ENCODE measurements at places on chromosomes 4 and X.

- no peak for DNase-seq
Observed at GRCh38 chrX:139691493-139691842, 16.5 kb downstream of the MCF2 start.

DNA sequence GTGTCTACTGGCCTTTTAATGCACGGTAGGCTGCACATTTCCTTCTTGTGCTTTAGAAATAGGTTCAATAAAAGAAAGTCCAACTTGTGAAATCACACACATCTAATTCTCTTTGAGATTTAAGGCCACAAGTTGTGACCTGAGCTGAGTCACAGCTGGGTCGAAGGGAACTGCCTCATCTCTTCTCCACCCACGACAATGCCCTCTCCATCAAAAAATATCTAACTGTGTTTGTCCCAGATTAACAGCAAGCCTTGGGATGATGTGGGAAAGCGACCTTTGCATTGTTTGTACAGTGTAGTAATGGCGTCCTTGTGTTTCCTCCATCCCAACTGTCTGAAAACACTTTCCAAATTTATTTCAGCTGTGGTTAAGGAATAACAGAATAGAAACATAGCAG, 168.9 kb downstream of the AMELX start:
- no peak for DNase-seq

- DNase-seq = no peak
Observed at GRCh38 chr4:25585901-25586523, 69.6 kb upstream of the SLC34A2 start.

DNA sequence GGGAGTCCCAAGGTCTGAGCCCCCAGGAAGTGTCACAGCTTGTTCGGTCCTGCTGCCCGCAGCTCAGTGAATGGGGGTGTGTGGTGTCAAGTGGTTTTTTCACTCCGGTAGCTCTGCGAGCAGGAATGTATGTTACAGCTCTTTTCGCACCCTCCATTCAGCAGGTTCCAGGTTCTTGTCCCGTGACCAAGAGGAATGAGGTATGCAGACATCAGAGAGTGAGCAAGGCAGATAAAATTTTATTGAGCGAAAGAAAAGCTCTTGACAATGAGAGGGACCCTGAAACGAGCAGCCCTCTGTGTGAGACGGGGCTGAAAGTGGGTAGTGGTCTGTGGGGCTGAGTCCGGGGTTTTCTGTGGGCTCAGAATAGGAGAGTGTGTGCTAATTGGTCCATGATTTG, 31.5 kb downstream of the UCHL1 start:
- DNase-seq = no peak

DNA sequence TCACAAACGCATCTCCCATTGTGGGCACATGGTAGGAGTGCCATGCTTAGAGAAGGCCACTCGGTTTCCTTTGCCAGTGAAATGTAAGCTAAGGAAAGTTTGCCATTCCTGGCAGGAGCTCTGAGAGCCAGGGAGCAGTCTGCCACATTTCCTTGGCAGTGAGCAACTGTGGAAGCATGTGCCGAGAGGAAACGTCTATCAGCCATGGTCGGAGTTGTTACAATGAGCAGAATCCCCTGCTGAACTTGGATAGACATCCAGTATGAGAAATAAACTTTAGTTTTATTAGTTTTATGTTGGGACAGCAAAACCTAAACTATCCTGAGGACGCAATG, 51.1 kb downstream of the ENOPH1 start:
- no peak for DNase-seq

DNA sequence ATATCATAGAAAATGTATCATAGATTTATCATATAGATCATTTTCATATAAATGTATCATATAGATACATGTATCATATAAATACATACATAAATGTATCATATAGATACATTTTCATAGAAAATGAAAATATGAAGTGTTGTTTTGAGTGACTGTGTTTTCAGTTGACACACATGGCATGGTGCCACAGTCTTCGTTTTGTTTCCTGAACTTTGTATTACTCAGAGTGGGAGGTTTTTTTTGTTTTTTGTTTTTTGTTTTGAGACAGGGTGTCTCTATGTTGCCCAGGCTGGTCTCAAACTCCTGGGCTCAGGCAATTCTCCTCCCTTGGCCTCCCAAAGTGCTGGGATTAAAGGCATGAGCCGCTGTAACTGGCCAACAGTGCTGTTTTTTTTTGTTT, 3.9 kb downstream of the RBM10 start:
- no peak for DNase-seq

GRCh38 chrX:148960060-148960459, 459.6 kb downstream of the AFF2 start:
- DNase-seq = no peak

DNA sequence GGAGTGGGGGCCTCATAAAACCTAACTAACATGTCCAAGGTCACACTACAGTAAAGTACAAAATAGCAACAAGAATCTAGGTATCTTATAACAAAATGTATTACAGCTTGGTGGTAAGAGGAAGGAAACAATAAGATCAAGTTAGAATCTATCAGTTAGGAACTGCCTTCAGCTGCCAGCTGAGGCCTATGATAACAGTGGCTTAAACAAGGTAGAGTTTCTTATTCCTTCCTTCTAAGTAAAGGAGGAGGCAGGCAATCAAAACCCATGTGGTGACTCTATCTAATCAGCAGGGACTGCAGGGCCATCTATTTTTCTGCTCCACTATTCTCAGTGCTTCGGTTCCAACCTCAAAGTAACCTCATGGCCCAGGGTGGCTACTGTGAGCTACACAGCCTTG, 10.9 kb downstream of the SH3D19 start:
- DNase-seq = no peak

DNA sequence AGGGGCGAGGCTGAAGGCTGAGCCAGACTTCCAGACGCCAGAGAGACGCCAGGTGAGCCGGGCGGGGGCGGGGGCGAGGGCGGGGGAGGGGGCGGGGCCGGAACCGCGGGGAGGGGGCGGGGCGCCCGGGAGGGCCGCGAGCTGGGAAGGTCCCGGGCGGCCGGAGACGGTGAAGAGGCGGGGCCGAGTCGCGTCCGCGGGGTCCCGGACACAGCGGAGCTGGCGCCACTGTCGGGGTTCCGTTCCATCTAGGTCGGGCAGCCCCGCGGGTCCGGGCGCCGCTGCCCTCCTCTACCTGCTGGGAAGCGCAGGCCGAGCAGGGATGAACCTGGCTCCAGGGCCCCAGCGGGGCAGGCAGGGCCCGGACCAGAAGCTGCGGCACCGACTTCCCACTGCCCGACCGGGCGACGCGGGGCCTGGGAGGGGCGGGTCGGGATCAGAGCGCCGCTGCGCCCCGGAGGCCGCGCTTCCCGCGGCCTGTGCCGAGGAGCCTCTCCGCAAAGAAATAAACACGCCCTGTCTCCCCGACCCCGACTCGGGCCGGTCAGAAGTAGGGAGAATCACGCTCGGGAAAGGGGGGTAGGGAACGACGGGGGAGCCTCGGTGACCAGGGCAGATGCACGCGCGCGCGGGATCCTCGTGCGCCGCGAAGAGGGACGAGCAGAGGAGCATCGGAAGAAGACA, 10.6 kb downstream of the HMX1 start:
- DNase-seq = no peak

- DNase-seq = no peak
Observed at GRCh38 chr4:124564121-124564520, 148.4 kb downstream of the ANKRD50 start.

DNA sequence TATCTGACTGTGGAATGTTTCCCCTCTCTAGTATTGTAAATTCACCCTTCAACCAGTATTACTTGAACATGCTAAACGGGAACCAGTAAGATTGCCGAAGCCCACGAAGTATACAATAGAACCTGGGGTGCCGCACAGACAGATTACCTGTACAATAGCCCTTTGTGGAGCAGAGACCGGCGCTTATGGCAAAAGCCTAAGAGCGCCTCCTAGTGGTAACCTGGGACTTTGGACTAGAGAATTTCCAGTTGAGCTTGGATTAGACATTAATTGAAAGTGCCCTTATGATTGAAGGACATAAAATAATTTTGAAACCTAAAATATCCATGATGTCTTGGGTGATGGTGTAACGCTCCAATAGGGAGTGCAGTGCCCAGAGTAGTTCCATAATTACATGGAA, 14.1 kb downstream of the ZNF157 start:
- peak; percentile 2 for DNase-seq

GRCh38 chr4:17807446-17807845, 3.1 kb downstream of the DCAF16 start:
- DNase-seq = no peak

GRCh38 chrX:130716781-130717413, 186.1 kb downstream of the ENOX2 start:
- DNase-seq = no peak

DNA sequence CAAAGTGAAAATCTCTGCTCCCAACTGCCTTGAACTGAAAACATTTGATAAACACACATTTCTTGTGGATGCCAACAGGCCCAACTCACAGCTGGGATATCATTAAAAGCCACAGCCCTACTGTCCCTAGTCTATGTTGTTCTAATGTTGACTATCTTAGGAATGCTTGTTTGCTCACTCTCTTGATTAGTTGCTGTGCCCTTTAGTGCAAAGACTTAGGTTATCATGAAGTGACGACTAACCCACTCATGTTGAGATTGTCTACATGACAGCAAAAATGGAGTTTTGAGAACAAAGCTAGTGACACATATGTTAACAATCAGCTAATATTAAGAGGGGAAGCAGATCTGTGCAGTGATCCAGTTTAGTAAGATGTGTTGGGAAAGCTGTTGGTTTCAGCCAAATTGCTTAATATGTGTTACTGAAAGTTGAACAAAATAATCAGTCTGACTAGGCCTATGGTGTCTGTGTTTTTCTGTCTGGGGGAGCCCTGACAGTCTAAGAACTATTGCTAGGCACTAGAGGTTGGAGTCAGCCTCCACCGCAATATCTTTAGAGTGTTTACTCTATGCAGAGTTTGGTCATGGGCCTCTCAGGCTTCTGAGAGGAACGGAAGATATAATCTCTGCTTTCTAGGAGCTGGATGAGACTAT, 125.5 kb downstream of the ATG4A start:
- no peak for DNase-seq

- no peak for DNase-seq
Observed at GRCh38 chr4:158850371-158850770, 81.5 kb downstream of the FNIP2 start.

- no peak for DNase-seq
Observed at GRCh38 chr4:141348573-141348972, 127.9 kb downstream of the ZNF330 start.

- no peak for DNase-seq
Observed at GRCh38 chrX:49042581-49043219, 457 bp downstream of the TFE3 start.

DNA sequence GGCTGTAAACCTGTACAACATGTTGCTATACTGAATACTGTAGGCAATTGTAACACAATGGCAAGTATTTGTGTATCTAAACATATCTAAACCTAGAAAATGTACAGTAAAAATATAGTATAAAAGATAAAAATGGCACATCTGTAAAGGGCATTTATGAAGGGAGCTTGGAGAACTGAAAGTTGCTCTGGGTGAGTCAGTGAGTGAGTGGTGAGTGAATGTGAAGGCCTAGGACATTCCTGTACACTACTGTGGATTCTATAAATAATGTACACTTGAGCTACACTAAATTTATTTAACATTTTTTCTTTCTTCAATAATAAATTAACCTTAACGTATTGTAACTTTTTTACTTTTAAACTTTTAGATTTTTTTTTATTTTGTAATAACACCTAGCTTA, 5.0 kb upstream of the SHROOM4 start:
- DNase-seq = no peak

- no peak for DNase-seq
Observed at GRCh38 chrX:332496-332860, 13.9 kb upstream of the GTPBP6 start.

- DNase-seq = no peak
Observed at GRCh38 chrX:20968996-20969395, 405.2 kb upstream of the CNKSR2 start.

GRCh38 chr4:7375427-7375826, 59.3 kb downstream of the PSAPL1 start:
- no peak for DNase-seq

GRCh38 chrX:103927633-103928032, 34.8 kb upstream of the TMSB15B start:
- no peak for DNase-seq

DNA sequence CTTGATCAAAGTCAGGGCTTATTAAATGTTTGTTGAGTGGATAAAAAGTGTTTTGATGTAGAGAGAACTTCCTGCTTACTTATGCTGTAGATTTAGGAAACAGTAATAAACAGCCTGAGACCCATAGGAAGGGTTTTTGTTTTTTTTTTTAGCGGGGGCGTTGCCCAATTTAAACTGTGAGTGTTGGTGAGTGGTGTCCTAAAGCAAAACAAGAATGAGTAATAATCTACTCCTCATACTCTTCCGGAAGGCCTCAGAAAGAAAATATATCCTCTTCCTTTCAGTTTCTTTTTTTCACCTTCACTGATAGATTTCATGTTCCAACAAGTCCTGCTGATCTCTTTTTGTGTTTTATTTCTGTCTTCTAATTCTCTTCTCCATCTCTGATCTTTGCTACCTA, 104.4 kb upstream of the SCML1 start:
- no peak for DNase-seq

- no peak for DNase-seq
Observed at GRCh38 chrX:54945224-54945623, 24.6 kb downstream of the TRO start.

GRCh38 chr4:74394476-74395136, 29.7 kb downstream of the EREG start:
- DNase-seq = no peak

GRCh38 chr4:55633903-55634302, 2.2 kb downstream of the NMU start:
- DNase-seq = no peak

DNA sequence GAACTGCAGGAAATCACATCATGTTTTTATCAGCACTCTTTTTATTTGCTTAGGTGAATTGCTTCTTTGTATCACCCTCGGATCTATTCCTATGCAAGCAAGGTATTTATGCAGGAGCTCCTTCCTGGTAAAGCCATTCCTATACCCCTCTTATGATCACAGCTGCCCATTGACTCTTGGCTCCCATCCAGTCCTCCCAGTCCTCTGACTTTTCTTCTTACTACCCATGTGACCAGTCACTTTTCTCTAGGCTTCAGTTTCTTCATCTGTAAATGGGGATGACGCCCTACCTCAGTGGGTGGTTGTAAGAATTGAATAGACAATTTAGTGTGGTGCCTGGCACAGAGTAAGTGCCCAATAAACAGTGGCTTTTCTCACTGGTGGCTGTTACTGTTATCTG, 144.9 kb downstream of the FHIP1A start:
- DNase-seq = no peak

DNA sequence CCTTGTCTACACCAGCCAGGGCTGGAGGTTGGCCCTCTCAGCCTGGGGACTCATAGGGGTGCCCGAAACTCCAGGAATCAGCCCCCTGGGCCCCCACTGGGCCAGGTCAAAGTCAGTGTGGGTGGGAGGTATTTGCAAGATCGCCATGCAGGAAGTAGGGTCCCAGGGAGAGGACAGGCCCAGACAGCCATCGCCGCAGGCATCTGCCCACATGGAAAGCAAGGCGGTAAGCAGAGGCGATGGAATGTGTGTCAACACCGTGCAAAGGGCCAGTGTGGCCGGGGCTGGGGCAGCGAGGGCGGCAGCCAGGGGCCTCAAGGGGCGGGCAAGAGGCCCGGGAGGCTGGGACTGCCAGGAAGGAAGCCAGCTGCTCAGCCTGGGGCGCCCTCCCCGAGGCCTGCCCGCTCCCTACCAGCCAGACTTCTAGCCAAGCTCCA, 19.3 kb upstream of the DUSP9 start:
- DNase-seq = no peak
